ENCODE measurements at places on chromosomes 11 and 22.

- no peak for DNase-seq
Observed at GRCh38 chr11:63672156-63672463, 934 bp upstream of the ATL3 start.

GRCh38 chr11:35151683-35152280, 12.8 kb downstream of the CD44 start:
- DNase-seq = no peak

DNA sequence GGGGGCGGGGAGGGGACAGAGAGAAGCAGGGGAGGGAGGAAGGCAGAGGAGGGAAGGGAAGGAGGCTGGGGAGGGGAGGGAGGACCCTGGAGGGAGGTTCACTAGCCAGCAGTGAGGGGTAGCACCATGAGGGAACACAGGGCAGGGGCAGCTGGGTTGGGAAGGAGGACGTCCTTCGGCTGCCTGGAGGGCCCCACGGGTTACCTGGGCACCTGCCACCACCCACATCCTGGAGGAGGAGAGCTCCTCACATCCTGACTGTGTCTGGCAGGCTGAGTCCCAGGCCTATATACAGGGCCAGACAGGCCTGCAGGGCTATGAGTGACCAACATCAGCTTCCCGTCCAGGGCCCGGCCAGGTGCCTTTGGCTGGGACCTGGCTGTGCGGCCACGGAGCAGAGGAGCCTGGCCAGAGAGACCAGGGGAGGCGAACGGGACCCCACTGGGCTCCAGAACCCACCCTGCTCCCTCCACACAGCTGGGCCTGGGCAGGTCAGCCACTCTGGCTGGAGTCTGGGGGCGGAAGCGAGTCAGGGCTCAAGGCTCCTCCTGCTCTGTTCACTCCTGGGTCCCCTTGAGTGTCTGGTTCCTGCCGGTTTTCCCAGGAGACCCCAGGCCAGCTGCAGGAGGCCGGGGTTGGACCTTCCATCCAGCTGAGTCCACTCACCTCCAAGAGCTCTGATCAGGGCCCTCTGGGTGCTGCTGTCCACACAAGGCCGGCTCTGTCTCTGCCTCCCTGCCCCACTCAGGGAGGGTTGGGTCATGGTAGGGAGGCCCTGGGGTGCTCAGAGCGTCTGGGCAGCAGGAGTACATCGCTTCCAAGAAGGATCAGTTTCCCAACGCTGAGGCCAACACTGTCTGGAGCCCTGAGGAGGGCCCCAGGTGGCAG, 677.7 kb downstream of the BRD1 start:
- no peak for DNase-seq

- no peak for DNase-seq
Observed at GRCh38 chr11:32050264-32050663, 40.6 kb upstream of the RCN1 start.

DNA sequence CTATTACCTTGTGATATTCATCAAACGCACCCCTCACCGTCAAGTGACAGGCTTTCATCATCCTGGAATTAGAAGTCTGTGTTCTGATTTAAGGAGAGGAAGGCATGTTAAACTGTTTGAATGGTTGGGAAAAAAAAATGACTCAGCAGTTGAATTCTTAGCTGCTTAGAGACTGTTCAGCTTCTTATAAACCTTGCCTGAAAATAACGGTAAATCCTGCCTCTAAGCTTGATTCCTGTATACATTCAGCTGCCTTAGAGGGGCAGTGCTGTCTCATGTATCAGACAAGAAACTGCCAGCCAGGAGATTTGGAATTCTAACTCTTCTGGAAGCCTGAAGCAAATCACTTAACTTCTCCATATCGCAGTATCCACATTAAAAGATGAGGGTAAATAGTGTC, 437.4 kb downstream of the JRKL start:
- DNase-seq = no peak

DNA sequence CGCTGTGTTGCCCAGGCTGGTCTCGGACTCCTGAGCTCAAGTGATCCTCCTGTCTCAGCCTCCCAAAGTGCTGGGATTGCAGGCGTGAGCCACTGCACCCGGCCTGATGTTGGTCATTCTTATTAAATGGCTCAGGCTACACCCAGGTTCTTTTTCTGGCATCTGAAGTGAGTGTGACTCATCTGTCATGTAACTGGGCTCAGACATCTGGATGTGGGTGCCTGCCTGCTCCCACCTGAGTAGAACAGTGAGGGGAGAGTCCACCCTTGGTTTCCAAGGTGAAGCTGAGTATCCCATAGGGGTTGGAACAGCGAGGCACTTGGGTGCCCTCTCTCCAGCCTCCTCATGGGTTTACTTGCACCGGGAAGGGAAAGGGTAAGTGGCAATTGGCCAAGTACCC, 36.7 kb upstream of the EIF3D start:
- no peak for DNase-seq

GRCh38 chr11:79406376-79406775, 34.5 kb downstream of the TENM4 start:
- DNase-seq = no peak

DNA sequence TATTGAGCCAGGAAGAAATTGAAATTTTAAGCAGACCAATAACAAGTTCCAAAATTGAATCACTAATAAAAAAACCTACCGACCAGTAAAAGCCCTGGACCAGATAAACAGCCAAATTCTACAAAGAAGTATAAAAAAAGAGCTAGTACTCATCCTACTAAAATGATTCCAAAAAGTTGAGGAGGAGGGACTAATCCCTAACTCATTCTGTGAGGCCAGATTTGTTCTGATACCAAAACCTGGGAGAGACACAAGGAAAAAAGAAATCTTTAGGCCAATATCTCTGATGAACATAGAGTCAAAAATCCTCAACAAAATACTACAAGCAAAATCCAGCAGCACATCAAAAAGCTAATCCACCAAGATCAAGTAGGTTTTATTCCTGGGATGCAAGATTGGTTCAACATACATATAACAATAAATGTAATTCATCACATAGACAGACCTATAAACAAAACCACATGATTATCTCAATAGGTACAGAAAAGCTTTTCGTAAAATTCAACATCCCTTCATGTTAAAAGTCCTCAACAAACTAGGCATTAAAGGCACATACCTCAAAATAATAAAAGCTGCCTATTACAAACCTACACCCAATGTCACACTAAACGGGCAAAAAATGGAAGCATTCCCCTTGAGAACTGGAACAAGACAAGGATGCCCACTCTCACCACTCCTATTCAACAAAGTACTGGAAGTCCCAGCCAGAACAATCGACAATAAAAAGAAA, 13.1 kb downstream of the OR52A5 start:
- no peak for DNase-seq

DNA sequence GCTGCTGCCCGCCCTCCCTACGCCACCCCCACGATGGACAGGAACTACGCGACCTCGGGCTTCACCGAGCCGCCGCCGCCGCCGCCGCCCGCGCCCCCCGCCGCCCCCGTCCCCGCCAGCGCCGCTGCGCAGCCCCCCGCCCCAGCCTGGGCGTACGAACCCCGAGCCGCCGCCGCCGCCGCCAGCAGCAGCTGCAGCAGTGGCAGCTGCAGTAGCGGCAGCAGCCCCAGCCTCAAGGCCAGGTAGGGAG, 407 bp downstream of the QSER1 start:
- no peak for DNase-seq

- no peak for DNase-seq
Observed at GRCh38 chr22:42328130-42328783, 57.8 kb upstream of the TCF20 start.

DNA sequence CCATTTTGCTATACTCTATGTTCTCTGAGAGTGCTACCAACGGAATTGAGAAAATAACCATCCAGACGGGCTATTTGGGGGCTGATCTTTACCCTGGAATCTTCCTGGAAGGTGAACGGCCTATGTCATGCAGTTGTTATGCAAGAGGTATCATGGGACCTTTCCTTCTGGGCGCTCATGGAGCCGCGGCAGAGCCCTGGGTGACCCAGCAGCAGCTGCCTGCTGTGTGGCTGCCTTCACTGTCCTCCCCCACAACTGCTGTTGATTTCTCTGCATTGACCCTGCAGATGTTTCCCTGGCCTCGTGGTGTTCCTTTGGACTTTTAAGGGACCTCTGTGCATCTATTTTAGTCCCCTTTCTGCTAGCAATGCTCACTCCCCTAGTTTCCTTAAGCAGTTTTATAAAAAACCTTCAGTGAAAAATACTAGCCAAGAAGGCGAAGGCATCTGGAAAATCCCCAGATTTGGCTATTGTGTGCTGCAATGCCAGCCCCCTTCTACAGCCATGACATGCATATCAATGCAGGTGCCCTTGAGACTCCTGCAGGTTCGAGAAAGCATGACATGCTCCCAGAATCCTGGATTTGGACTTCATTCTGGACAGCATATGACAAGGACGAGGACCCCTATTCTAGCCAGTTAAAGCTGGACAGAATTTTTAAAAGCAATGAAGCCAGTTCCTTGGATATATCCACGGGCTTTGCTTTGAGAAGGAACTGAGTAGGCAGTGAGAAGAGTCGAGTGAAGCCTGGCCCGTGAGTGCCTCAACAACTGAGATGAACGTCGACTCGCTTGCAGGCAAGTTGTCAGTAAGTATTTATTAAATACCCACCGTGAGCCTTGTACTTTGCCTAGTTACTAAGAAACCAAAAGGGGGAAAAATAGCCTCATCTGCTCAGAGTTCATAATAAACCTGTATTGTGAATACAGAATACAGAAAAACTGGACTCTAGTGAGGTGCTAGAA, at the start of gene SLC25A18:
Gene SLC25A18, plus strand, starts transcription at position 593 of the 965 bp plus-strand sequence. CDS start 16,447 bp downstream, outside the sequence.
- DNase-seq = no peak

DNA sequence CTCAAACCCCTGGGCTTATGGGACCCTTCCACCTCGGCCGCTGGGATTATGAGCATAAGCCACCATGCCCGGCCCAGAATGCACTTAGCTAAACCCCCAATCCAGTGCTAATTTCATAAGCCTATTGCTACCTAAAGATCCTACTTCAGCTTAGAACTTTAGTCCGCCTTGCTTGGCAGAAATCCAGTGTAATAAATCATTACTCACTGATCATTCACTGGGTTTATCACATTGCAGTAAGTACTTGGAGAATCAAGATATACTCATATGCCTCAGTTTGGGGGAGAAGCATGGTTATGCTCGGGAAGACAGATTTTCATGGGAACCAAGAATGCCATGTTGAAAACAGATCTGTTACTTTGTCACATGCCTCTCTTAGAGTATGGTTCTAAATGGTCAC, 3.8 kb upstream of the TBRG1 start:
- DNase-seq = no peak
